NCI-H1436 treated with DMSO at 0.1 percent for 48 hours (cell line): ENCODE measurements at places on chromosomes 2 and 18.

DNA sequence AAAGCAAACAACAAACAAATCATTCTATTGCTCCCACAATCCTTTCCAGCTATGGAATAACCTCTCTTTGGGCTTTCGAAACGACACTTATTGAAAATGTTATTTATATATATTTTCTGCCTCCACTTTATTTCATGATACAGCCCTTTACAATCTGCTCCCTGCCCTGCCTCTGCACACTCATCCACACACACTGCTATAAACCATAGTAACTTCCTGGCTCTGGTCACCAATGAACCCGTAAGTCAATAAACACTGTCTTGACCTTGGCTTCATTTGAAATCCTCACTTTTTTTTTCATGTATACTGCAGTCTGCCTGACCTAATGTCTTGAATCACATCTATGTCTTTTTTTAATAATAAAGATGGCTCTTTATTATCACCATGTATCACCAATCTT is 161.5 kb downstream of the SLC39A10 start:
- no peak for DNase-seq

DNA sequence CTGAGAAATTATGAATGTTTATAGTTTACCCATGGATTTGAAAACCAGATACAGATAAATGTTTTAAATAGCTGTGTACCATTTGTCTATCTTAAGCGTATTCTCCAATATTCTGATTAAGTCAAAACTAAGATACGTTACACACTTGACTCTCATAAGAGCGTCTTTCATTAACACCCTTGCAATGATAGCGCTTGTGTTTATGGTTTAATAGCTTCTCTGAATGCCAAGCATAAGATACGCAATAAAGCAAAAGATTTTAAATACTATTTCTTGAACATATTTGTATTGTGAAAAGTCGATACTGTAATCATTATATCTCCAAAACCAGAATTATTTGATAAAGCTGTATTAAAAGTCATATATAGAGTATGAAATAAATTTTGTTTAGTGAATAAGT is 3.0 kb downstream of the CALCRL start:
- no peak for DNase-seq

GRCh38 chr2:198157314-198157713 is 352.9 kb downstream of the PLCL1 start:
- no peak for DNase-seq

- no peak for DNase-seq
Observed at GRCh38 chr2:38552259-38552658, 50.5 kb downstream of the HNRNPLL start.

DNA sequence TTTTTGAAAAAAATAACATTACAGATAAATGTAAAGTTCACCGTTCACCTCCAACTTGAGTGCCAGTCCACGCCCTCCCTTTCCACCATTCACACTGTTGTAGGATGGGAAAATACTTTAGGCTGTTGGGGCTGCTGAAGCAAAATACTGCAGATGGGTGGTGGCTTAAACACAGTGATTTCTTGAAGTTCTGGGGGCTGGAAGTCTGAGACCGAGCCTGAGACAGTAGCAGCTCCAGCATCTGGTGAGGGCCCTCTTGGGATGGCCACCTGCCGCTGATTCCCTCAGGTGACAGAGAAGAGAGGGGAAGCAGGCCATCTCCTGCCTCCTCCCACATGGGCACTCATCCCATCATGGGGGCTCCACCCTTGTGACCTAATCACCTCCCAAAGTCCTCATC is 17.7 kb downstream of the ALLC start:
- DNase-seq = no peak
